Heart right ventricle (tissue), 16 donors: ENCODE measurements at places on chromosomes 1 and 21. TPM values are rescaled to one million over a fixed set of nuclear protein-coding genes. Genes with fewer than 3 reads are reported as not detected.

KRTAP10-4 gene
- total RNA-seq = not detected

CCDC30 gene
- total RNA-seq = 1.3 TPM

S100A7A gene
- not detected for total RNA-seq

DISP3 gene
- total RNA-seq = 0.07 TPM

DPYD gene
- total RNA-seq = 22.0 TPM

OR2AK2 gene
- total RNA-seq = not detected

LCE1A gene
- not detected for total RNA-seq

TSPEAR gene
- 0.12 TPM for total RNA-seq

SLC9C2 gene
- total RNA-seq = not detected

SKI gene
- total RNA-seq = 30.6 TPM

INAVA gene
- total RNA-seq = not detected

FAM3B gene
- total RNA-seq = 0.25 TPM
